Stimulated activated CD4-positive, alpha-beta T cell treated with anti-CD3 and anti-CD28 coated beads, Interleukin-15, amount 100 ng/mL, for 48 hours (primary cell): ENCODE measurements at places on chromosomes 16 and 17.

DNA sequence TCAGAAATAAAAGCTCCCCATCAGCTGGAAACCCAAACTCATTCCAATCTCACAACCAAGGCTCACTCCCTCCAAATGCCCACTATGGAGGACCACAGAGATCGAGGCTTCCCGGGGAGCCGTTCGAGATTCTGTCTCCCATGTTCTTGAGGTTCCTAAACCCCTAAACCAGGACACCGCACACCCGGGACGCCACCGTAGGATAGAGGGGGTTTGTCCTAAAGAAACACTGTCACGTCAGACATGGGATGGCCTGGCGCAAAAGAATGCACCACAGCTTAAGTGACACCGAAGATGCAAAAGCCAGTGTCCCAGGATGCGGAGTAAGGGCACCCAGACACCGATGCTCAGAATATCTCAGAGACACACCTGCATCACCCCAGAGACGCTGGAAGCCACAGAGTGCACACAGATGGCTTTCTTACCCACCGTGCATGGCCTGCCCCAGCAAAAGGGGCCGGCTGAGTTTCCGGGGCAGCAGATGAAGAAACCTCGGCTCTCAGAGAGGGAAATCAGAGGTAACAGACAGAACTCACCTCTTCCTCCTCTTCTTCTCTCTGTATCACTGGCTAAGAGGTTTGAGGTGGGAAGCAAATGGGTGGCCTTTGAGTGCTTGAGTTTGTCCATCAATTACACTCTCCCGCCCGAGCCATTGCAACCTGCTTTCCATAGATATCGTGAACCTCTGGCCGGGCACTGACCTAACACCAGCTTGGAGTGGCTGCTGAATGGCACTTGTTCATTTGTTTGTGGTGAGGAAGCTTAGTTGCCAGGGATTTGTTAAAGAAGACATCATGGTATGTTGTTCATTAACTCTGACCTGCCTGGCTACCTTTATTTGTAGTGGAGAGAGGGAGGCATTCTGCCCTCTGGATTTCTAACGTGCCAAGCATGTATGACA is 65.1 kb upstream of the TNRC6C start:
- DNase-seq, result no peak

GRCh38 chr16:1003391-1004347 is 22.1 kb downstream of the SOX8 start:
- DNase-seq, result peak; percentile 38

GRCh38 chr17:42247734-42248133 is 28.5 kb downstream of the STAT5B start:
- DNase-seq, result no peak

DNA sequence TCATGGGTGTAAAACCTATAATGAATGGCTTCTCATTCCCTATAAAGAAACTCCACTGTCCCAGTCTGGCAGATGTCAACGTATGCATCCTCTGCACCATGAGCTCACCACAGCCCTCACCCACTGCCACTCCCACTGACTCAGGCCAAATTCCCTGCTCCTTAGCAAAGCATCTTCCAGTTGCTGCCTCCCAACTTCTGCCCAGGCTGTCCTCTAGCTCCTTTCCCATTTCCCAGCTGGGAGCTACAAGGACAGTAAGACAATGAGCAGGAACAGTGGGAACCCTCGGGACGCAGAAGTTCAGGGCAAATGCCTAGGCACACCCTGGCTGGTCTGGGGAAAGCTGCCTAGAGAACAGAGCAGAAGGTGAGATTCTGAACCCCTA is 9.1 kb upstream of the THAP11 start:
- no peak for DNase-seq

DNA sequence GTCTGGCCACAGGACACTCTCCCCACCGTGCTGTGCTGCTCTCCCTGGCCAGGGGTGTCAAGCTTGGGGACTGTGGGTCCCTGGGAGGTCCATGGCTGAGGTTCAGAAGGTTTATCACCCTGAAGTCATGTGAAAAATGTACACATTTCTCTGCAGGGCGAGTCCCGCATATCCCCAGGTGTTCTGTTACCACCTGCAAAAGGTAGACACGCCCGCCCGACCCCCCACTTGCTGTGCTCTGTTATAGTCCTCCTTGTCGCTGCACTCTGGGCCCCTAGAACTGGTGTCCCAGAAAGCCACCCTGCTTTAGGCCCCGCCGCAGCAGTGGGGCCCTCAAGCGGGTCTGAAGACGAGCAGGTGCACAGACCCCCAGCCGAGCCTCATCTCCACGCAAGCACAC is 11.8 kb downstream of the JPT2 start:
- no peak for DNase-seq

GRCh38 chr16:14509055-14509454 is 121.0 kb downstream of the PARN start:
- DNase-seq, result no peak

- no peak for DNase-seq
These were observed 37.6 kb upstream of the RPL38 start for GRCh38 chr17:74165797-74166365.

GRCh38 chr16:78390092-78390491 is 290.6 kb downstream of the WWOX start:
- DNase-seq, result no peak

DNA sequence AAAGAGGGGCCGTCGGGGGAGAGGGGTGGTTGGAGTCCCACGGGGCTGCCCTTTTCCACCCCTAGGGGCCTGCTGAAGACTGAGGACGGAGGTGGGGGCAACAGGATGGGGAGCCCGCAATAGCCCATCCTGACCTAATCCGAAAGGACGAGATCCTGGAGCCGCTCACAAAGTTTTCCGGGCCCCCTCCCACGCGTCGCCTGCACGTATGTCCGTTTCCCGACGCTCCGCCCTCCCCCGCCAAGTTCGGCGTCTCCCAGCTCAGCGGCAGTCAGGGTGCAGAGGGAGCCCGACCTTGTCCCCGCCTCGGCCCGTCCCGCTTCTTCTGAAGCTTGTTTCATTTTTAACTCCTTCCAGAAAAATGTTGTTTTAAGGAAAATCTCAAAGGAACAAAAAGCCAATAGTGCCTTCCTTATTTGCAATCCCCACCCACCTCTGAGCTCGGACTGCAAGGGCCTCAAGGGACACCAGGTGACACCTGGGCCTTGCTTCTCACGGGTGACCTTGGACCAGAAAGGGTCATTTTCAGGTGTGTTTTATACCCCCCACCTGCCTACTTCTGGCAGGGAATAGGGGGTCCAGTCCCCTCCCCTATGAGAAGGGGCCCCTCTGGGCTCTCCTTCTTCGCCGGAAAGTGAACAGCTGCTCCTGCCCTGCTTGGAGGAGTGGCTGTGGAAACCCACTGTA is 3.4 kb upstream of the ZNF423 start:
- DNase-seq, result no peak

DNA sequence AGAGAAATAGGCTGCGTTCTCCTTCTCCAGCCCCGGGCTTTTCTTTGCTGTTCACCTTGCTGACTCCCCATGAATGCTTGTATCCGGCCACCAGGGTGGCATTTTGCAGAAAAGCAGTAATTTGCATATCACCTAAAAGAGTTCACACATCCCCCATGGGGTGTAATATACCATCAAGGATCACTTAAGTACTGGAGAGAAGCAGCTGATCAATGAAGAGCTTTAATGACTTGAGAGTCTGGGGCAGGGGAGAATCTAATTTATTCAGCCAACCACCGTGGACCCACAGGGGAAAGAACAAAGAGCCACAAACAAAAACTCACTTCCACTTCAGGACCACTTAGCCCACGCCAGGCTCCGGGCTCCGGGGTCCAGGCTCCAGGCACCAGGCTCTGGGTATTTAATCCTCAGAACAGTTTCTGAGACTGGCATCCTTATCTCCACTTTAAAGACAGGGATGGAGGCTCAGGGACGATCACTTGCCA is 33.9 kb upstream of the SEC14L1 start:
- DNase-seq, result no peak

DNA sequence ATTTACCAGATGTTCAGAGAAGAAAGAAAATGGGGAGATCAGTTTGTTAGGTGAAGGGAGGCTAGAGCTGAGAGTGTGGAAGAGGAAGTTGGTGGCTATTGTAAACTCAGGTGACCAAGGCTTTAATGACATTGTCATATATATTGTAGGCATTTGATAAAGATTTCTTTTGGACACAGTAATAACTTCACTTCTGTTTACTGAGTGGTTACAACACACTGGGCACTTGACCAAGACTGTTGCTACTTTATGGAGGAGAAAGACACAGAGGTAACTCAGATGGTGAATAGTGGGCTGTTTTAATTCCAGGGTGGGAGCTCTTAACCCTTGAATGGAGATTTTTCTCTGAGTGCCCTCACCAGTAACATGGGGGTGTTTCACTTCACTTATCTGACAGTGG is 46.0 kb downstream of the TNRC6A start:
- no peak for DNase-seq

DNA sequence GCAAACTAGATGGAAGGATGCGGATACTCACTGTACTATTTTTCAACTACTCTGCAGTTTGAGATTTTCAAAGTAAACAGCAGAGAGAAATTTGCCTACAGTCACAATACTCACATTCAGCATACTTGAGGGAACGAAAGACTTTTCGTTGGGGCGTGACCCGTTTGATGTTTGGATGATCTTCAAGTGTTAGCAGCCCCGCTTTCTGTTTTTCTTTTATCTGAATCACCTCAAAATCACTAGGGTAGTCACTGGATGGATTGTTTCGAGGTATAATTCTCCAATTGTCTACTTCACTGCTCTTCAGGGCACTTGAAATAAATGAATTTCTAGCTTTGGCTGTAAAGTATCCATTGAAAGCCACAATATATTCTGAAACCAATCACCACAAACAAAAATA is 17.8 kb downstream of the MBTPS1 start:
- DNase-seq, result no peak

DNA sequence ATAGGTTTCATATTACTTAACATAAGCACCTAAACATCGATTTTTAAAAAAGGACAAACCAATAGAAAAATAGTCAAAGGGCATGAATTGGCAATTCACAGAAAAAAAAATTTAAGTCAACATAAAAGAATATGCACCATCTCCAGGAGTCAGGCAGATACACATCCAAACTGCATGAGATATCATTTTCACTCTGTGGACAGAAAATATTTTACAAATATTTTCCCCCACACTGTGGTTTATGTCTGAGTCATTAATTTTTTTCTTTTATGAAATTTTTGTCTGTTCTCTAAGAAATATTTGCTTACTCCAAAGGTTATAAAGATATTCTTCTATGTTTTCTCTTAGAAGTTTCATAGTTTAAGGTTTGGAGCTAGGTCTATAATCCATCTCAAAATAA is 74.4 kb upstream of the DNAH17 start:
- DNase-seq, result no peak

- no peak for DNase-seq
These were observed 151.0 kb upstream of the CDC42EP4 start for GRCh38 chr17:73462823-73463222.

DNA sequence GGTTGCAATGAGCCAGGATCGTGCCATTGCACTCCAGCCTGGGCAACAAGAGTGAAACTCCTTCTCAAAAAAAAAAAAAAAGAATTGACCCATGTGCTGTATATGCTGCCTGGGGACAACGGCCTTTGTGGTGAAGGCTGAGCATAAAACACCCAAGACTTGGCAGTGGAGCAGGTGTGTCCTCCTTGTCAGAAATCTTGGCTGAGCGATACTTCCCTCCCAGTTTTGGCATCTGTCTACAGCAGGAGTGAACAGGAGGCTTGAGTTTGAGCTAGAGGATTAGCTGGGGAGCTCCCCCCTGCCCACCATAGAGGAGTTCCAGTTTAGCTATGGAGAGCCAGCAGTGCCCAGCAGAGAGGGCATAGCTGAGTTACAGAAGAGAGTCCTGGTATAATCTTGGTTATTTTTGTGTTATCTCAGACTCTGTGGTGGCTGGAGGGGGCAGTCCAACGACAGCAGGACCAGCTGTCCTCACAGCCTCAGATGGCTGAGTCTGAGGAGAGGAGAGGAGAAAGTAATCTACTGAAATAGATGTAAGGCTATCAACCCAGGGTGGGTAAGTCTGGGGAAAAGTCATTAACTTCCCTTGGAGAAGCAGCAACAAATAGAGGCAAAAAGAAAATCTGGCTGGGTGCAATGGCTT is 18.4 kb downstream of the SP2 start:
- no peak for DNase-seq

DNA sequence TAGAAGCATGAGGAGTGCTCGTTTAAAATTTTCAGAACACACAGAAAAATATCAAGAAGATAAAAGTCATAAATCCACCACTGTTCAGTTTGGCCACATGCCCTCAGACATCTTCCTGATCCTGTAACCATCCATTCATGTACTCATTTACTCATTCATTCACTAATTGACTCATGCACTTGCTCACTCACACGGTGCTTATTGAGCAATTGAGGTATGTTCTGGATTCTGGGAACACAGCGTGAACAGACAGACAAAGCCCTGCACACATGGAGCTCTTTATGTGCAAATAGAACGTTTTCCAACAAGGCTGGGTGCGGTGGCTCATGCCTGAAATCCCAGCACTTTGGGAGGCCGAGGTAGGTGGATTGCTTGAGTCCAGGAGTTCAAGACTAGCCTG is 10.2 kb upstream of the NATD1 start:
- DNase-seq, result no peak

GRCh38 chr17:5203908-5204294 is 12.2 kb upstream of the ZNF594 start:
- no peak for DNase-seq

- no peak for DNase-seq
These were observed 13.8 kb upstream of the CTCF start for GRCh38 chr16:67548265-67549126.

DNA sequence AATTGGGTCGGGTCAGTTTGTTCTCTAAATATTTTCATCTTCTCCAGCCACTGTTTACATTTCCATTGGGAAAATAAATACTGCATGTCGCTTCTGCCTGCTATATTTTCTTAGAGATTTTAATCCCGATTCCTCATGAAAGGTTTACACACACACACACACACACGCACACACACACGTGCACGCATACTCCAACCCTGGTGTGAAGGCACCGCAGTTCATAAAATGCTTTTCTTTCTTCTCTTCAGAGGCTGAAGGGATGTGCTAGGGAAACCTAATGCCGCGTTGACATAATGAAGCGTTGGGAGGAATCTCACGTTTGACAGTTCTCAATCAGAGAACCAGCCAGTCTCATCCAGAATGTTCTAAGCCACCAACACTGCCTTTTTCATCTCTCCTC is 222.9 kb upstream of the IRX3 start:
- DNase-seq, result no peak

GRCh38 chr17:51814521-51814920 is 344.0 kb downstream of the CA10 start:
- no peak for DNase-seq

- DNase-seq, result no peak
These were observed 41.8 kb upstream of the AMZ2 start for GRCh38 chr17:68205808-68206720.

GRCh38 chr17:49580981-49581647 is 5.4 kb downstream of the NXPH3 start:
- DNase-seq, result no peak

- DNase-seq, result no peak
These were observed 56.1 kb downstream of the RMI2 start for GRCh38 chr16:11401161-11402050.
